ENCODE measurements at places on chromosomes 3 and 15. TPM values are rescaled to one million over a fixed set of nuclear protein-coding genes. Genes with fewer than 3 reads are reported as not detected.

- no peaks in the 10 kb centered on the region for H3K27me3 ChIP-seq
- no peaks in the 10 kb centered on the region for H3K4me1 ChIP-seq
- H3K36me3 ChIP-seq: no peaks in the 10 kb centered on the region
These were observed 533.1 kb upstream of the NAALADL2 start for GRCh38 chr3:174325834-174326700.

DNA sequence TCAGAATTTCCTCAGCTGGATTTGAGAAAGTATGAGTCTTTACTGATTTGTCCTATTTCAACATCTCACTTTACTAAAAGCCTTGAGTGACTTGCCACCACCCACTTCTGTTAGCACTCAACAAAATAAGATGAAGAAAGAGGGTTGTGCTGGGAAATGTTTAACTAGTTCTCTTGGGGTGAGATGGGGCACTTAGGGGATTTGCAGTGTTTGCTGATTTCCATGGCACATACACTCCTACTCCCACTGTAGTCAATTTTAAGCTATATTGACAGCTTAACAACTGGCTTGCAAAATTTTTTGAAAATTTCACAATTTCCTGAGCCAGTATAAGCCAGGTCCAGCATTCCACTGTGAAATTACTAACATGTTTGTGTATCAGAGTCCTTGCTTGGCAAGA lies 463.1 kb upstream of the ARHGEF26 start:
- H3K36me3 ChIP-seq: no peaks in the 10 kb centered on the region
- H3K27ac ChIP-seq: no peak overlapping the region
- DNase-seq: no peak
- no peaks in the 10 kb centered on the region for H3K4me1 ChIP-seq
- no peak overlapping the region for H3K4me3 ChIP-seq

DNA sequence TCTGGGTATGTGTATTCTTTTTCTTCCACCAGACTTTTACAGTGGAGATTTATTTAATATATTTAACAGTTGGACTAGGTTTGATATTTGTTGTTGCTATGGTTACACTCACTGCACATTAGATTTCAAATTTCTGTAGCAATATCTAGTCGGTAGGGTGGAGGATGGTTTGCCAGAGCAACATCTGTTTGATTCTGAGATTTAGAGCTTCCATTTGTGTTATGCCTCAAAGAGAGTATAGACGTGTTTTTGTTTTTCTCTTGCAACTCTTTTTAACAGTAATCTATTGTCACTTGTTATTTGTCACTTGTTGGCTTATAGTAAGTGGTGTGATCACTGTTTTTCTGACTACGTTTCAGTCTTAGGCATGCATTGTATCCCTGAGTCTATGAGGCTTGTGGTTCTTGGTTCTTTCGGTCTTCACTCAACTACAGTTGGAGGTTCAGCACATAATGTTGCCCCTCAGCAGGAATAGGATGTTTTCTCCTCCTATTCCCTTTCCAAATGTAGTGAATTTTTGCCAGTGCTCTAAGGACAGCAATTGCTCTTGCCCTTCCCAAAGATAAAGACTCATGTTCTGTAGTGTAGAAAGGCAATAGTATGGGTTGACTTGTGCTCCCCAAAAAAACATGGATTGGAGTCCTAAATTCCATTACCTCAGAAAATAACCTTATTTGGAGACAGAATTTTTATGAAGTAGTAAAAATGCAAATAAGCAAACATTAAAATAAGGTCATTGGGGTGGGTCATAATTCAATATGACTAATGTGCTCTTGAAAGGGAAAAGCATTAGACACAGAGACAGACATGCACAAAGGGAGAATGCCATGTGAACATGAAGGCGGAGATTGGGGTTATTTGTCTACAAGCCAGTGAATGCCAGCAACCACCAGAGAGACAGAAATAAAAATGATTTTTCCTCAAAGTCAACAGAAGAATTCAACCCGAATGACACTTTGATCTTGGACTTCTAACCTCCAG lies 692.1 kb downstream of the DIPK2A start:
- H3K27me3 ChIP-seq: no peaks in the 10 kb centered on the region
- DNase-seq: no peak
- H3K27ac ChIP-seq: no peak overlapping the region
- H3K36me3 ChIP-seq: no peaks in the 10 kb centered on the region
- H3K4me3 ChIP-seq: no peak overlapping the region
- H3K4me1 ChIP-seq: no peaks in the 10 kb centered on the region

DNA sequence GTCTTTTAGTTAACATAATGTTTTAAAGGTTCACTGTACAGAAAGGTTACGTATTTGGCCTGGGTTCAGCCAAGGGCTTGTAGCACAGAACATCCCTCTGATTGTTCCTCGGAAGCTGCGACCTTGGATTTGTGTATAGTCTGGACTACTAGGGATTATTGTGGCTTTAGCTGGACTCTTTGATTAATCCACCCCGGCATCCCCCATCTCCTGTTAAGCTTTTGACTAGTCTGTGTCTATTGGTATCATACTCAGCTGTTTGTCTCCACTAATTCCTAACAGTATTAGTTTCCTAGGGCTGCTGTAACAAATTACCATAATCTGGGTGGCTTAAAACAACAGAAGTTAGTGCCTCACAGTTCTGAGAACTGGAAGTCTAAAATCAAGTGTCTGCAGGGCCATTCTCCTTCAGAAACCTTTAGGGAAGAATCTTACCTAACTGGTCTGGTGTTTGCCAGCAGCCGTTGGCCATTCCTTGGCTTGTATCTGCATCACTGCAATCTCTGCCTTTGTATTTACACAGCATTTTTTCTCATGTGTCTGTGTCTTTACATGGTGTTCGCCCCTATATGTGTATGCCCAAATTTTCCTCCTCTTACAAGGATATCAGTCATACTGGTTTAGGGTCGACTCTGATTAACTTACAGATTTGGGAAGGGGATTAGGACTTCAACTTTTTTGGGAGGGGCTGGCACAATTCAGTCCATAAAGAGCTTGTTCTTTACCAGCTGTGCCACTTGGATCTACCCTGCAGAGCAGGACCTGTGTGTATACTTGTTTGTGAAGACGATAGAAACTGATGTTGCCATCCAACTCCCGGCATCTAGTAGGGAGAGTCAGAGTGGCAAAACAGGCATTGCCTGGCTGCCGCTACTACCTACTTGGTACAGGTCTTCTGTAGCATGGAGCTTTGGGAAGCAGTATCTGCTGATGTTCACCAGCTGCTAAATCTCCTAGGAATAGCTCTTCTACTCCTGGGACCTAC lies 117.8 kb downstream of the UBE2E2 start:
- DNase-seq: no peak
- H3K4me3 ChIP-seq: no peak overlapping the region
- H3K27me3 ChIP-seq: no peaks in the 10 kb centered on the region
- no peak overlapping the region for H3K27ac ChIP-seq
- no peaks in the 10 kb centered on the region for H3K36me3 ChIP-seq

DNA sequence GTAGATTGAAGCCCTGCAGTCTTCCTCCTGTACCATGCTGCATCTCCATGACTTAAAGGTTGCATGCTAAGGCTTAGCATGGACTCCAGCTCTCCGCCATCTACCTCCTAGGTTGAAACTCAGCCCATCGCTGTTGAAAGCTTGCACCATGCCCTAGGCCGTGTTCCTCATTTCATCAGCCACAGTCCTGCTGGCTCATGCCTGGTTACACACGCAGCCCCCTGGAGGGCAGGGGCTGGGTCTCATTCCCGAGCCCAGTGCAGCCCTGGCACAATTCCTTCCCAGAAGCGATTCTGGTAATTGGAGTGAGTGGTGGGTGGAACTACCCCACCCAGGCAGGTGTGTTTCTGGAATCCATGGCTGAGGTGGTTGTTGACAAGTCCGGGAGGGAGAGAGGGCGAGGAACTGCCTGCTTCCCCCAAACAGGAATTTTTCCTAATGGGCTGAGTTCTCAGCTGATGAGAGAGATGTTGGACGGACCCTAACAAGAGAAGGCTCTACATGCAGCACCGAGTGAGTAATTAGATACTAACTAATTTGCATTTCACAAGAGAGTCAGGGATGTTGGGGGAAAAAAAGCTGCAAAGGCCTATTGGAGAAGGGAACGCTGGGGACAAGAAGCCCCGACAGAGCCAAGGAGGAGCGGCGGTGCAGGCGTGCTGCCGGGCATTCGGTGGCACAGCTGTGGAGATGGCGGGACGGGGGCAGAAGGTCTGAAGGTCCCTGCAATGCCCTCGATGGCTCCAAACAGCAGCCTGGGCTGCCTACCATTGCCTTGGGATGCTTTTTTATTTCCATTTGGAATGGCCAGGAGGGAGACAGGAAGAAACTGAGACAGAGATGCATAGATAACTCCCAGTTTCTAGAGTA lies 92.3 kb upstream of the TLE3 start:
- H3K4me1 ChIP-seq: peaks cover 9% of the 10 kb centered on the region
- H3K4me3 ChIP-seq: no peak overlapping the region

GRCh38 chr3:10774129-10774670 lies 41.8 kb upstream of the SLC6A11 start:
- no peak for DNase-seq
- H3K4me1 ChIP-seq: no peaks in the 10 kb centered on the region
- H3K4me3 ChIP-seq: no peak overlapping the region
- H3K27me3 ChIP-seq: no peaks in the 10 kb centered on the region

DNA sequence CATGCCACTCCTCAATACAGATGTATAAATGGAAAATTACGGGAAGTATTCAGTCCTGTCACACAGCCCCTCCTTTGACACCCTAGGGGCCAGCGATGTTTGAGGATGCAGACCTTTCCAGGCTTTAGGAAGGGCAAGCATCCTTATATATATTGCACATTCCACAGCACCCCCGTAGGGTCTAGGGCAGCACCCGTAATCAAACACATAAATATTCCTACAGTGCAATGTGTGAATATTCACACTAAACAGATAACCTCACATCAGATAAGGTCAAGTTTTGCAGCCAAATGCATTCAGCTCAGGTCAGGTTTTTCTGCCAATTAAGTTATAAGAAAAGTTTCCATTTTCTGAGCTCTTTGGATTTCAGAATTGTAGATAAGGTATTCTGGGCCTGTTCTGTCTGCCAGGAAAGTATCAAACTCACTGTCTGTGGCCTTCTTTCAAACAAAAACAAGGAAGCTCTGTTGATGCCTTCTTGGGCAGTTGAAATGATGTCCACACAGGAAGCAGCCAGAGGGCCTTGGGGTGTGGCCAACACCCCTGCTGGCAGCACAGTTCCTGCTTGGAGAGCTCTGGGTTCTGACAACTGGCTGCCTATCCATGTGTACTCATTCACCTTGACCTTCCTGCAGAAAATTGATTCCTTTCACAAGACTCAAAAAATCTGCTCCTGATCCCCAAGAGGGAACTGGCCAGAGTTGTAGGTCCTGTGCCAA lies 427.0 kb downstream of the NTRK3 start:
- H3K27me3 ChIP-seq: no peaks in the 10 kb centered on the region
- no peaks in the 10 kb centered on the region for H3K36me3 ChIP-seq
- no peak overlapping the region for H3K27ac ChIP-seq
- no peaks in the 10 kb centered on the region for H3K4me1 ChIP-seq

- H3K4me1 ChIP-seq: peaks cover 1% of the 10 kb centered on the region
- no peak overlapping the region for H3K27ac ChIP-seq
- H3K36me3 ChIP-seq: no peaks in the 10 kb centered on the region
- no peaks in the 10 kb centered on the region for H3K27me3 ChIP-seq
- H3K4me3 ChIP-seq: no peak overlapping the region
These were observed 912.7 kb downstream of the TUSC7 start for GRCh38 chr3:117622171-117622841.

DNA sequence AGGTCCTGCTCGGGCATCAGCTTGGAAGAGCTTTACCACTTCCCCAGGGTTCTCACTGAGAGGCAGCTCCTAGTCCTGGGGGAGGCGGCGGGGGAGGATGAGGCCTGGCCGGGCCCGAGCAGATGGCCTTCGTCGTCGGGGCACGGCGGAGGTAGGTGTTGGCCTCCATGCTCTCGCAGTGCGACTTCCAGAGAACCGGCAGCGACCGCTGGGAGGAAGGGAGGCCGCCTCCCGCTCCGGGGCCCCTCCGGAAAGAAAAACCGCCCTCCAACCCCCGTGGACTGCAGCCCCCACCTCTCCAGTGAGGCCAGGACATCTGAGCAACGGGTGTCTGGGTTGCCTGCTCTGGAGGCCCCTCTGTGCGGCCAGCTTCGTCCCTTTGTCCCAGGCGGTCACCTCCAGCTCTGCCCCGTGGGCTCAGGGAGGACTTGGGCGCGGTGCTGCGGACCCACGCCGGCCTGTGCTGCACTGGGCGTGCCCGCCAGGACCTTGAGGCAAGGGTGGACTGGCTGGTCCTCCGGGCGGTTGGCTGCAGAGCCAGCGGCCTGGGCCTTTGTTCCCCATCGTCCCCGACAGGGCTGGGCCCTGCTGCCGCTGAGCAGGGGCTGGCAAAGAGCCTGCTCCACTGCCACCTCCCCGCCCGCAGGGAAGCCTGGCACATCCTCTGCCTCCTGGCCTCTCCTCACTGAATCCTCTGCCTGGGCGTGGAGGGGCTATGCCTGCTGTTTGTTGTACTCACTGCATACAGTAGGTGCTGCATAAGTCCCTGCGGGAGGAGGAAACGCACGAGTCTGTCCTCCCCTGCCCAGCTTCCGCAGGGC lies 13.6 kb upstream of the GP9 start:
- H3K4me3 ChIP-seq: no peak overlapping the region
- no peak for DNase-seq
- H3K27me3 ChIP-seq: no peaks in the 10 kb centered on the region
- H3K27ac ChIP-seq: no peak overlapping the region
- H3K4me1 ChIP-seq: peaks cover 9% of the 10 kb centered on the region
- H3K36me3 ChIP-seq: no peaks in the 10 kb centered on the region

DNA sequence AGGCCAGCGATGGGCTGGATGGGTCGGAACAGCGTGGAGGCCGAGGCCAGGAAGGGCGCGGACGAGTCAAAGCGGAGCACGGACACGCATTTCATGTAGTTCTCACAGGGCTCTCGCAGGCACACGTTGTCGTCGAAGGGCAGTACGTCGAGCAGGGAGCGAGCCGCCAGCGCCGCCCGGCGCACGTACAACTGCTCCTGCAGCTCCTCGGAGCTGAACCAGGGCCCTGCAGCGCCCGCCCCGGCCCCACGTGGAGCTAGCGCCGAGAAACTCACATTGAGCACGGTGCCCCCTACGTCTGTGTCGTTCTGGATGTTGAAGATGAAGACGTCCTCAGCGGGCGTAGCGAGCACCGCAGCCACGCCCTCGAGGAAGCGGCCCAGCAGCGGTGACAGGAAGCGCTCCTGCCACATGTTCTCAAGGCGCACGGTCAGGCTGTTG lies 5.8 kb downstream of the CELSR3 start:
- H3K27ac ChIP-seq: peak overlapping the region; percentile 15
- H3K36me3 ChIP-seq: no peaks in the 10 kb centered on the region
- no peak for DNase-seq
- peaks cover 8% of the 10 kb centered on the region for H3K4me1 ChIP-seq

INO80 gene
- 36.0 TPM for total RNA-seq

SLC15A2 gene
- 5.9 TPM for total RNA-seq

ECE2 gene
- not detected for total RNA-seq

CLDN18 gene
- 0.11 TPM for total RNA-seq

MAP1A gene
- 20.1 TPM for total RNA-seq

UBP1 gene
- 51.8 TPM for total RNA-seq
